ENCODE measurements at places on chromosomes 1 and 21.
A peak's percentile ranks its signal among the peaks of the same experiment; 100 is the strongest.

DNA sequence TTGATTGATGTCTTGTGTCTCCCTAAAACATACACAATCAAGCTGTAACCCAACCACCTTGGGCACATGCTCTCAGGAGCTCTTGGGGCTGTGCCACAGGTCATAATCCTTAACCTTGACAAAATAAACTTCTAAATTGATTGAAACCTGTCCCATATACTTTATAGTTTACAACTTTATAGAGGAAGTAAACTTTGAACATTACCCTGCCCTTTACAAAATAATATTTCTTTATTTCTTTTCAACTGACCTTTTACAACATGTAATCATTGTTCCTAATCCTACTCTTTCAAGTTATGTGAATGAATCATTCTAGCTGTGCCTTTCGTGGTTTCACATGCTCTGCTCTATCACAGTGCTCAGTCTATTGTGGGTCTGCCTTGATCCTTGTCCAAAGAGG, 118.3 kb upstream of the ATP1A1 start:
- no peak for DNase-seq

GRCh38 chr21:29104239-29104708, 26.2 kb upstream of the MAP3K7CL start:
- no peak for DNase-seq

- no peak for DNase-seq
These were observed 10.9 kb upstream of the GNB1 start for GRCh38 chr1:1901641-1902294.

DNA sequence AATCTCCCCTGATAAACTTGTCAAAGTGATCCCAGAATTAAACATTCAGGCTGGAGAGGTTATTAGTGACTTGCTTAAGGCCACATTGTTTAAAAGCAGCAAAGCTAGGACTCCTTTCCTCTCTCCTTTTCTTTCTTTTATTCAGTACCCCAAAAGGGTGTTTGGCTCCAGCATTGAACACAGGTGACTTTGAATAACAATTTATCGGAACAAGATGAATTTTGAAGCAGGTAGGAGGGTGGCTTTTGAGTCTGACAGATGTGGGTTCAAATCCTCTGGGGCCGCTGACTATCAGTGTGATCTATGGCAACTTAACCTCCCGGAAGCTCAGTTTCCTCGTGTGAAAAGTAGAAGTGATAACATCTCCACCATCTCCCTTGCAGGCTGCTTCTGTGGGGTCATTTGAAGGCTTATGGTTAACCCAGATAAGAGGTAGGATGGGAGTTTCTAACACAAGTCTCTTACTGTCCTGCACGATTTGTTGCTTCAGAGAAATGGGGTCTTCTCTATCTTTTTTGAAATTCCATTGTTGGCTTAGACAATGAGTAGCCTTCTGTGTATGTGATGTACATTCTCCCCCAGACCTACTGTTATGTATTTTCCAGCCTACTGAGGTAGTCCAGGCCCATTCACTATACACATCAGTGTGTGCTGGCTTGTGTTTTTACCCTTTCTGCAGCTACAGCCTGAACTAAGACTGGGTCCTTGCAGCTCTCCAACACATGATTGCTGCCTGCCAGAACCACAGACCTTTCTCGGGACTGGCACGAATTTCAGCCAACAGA, 29.0 kb downstream of the JUN start:
- no peak for DNase-seq

- DNase-seq = no peak
These were observed 280.7 kb downstream of the LMX1A start for GRCh38 chr1:165075725-165076370.

DNA sequence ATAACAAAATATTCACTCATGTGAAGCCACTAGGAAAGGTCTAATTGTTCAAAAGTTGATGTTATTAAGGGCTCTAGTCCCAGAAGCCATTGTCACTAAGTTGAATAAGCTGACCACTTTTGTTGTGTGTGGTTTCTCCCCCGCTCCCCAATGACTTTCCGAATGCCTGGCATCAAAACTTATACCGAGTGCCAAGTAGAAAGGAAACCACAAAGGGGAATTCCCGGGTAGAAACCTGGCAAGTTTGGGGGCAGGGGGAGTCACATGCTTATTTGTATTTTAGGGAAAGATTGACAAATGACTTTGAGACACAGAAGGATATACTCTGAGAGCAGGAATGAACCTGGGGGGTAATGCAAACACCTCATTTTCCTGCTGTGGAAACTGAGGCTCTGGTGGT, 154.1 kb downstream of the TGFBR3 start:
- peak; percentile 71 for DNase-seq

- no peak for DNase-seq
These were observed 612.2 kb upstream of the CXADR start for GRCh38 chr21:16900685-16901084.
